Right ventricle myocardium superior (tissue), 1 donor: ENCODE measurements at places on chromosomes 6 and 20. TPM values are rescaled to one million over a fixed set of nuclear protein-coding genes. Genes with fewer than 3 reads are reported as not detected.

DNA sequence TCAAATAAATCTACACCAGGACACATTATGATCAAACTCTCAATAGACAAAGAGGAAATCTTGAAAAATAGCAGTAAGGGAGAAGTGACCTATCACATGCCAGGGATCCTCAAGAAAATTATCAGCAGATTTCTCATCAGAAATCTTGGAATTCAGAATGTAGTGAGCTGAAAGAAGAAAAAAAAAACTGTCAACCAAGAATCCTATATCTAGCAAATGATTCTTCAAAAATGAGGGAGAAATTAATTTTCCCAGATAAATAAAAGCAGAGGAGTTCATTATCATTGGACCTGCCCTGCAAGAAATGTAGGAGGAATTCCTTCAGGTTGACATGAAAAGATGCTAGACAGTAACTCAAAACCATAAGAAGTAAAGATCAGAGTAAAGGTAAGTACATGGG is 363.6 kb downstream of the TFAP2A start:
- DNase-seq, result no peak

SERAC1 gene
- total RNA-seq, result 4.5 TPM

- DNase-seq, result no peak
Measured at GRCh38 chr6:110882824-110883554, 8.4 kb downstream of the AMD1 start.

GRCh38 chr6:24448828-24449525 is 40.4 kb downstream of the GPLD1 start:
- no peak for DNase-seq

DNA sequence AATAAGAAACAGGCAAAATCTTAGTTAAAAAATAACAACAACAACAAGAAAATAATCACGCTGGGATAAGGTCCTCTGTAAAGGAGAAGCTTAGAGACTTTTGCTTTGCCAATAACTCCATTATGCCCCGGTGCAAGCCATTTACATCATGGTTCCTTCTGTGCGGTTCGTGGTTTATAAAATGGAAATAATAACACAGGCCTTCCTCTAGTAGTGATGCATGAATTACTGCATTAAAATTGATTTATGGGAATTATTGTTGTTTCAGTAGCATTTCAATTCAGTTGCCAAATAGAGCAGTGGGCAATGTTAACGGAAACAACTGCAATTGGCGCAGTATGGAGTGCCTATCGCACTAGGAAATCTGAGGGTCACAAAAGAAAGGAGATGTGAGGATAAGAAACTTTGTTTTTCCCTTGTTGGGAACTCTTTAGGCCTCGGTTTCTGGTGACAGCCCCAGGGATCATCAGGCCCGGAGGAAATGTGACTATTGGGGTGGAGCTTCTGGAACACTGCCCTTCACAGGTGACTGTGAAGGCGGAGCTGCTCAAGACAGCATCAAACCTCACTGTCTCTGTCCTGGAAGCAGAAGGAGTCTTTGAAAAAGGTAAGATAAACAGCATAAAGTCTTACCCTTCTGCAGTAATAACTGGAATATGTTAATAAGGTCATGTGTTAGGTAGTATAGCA is 1.1 kb downstream of the CD109 start:
- DNase-seq, result no peak

DNA sequence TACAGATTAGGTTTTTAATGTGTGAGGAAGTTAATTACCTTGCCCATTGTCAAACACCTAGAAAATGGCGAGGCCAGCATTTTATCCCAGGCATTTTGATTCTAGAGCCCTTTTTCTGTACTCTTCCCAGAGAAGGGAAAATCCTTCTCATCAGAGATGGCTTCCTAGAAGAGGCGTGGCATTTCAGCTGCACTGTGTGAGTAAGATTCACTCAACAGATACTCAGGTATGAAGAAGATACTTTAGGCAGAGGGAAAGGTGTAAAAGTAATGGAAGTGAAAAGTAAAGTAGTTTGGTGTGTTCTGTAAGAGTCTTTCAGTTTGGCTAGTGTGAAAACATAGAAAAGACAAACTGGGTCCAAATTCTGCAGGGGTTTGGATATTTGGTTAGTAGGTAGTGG is 113.8 kb downstream of the MAP3K4 start:
- DNase-seq, result no peak
